ENCODE measurements at places on chromosomes 2 and 18.

DNA sequence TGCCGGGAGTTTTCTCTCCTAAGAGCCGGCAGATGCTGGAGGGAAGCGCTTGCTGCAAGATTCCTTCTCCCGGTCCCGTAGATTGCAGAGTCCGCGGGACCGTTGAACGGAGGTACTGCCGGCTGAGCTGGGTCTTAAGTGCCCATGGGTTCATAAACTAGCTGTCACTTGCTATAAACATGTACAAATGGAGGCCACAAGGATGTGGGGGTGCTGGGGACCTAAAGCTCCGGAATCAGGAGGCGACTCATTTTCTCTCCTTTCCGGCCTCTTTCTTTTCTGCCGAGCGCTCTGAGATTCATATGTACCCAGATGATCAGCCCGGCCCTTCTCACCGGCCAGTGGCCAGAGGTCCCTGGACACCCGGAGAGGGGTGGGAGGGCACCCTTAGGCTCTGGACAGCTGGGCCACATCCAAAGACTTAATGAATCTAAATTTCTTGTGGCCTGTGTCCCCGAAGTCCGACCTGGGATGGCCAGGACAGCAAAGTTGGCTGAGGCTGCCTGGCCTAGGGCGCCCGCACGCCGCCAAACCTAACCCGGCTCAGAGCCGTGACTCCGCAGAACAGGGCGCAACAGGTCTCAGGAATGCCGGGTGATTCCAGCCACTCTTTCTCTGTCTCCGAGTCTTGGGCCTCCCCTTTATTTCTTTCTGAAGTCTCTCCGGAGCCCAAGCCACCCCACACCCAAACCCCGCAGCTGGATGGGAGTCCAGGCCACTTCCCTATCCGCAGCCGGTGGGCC, 2.4 kb upstream of the PAX3 start:
- no peak for DNase-seq

DNA sequence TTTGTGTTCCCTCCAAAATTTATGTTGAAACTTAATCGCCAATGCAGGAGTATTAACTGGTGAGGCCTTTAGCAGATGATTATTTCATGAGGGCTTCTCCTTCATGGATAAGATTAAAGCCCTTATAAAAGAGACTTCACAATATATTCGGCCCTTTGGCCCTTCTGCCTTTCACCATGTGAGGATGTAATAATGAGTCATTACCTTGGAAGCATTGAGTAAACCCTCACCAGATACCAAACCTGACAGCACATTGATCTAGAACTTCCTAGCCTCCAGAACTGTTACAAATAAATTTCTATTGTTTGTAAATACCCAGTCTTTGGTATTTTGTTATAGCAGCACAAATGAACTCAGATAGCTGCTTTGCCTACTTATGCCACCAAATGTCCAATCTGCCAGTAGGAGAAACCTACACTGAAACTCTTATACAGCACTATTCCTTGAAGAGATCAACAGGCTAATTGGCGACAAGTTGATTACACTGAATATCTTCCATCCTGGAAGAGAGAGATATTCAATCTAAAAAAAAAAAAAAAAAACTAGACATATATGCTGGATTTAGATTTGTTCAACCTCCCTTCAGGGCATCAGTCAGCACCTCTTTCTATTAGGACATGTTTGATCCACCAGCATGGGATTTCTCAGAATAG, 125.9 kb upstream of the COL5A2 start:
- DNase-seq = no peak

DNA sequence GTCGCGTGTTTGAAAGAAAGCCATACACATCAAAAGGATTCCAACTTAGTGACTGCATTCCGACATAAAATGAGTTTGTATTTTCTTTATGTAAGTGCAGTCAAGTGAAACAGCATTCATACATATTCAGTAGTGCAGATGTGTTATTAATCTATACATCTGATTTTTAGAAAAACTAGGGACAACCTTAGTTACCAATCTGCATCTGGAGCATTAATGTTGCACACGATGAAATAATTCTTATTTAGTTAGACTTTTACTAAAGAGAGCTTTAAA, 1.9 kb downstream of the GORASP2 start:
- DNase-seq = no peak

DNA sequence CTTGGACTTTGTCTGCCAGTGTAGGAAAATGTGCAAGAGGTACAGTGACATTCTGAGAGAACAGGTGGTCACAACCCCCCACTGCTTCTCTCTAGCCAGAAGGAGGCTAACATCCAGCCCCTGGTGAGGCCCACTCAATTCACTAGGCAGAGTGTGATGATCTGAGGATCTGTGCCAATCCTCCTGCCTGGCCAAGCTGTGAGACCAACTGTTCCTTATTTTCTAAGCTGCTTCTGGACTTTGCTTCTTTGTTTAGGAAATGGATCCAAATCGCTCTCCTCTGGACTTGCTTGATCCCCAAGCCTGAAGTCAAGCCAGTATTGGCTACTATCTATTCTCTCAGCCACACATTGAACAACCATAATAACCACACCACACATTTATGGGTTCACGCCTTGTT, 202.8 kb downstream of the PIK3C3 start:
- DNase-seq = no peak

- no peak for DNase-seq
Measured at GRCh38 chr2:78383576-78383975, 641.9 kb upstream of the REG3G start.

- DNase-seq = no peak
Measured at GRCh38 chr18:79556829-79557585, 122.6 kb upstream of the CTDP1 start.

DNA sequence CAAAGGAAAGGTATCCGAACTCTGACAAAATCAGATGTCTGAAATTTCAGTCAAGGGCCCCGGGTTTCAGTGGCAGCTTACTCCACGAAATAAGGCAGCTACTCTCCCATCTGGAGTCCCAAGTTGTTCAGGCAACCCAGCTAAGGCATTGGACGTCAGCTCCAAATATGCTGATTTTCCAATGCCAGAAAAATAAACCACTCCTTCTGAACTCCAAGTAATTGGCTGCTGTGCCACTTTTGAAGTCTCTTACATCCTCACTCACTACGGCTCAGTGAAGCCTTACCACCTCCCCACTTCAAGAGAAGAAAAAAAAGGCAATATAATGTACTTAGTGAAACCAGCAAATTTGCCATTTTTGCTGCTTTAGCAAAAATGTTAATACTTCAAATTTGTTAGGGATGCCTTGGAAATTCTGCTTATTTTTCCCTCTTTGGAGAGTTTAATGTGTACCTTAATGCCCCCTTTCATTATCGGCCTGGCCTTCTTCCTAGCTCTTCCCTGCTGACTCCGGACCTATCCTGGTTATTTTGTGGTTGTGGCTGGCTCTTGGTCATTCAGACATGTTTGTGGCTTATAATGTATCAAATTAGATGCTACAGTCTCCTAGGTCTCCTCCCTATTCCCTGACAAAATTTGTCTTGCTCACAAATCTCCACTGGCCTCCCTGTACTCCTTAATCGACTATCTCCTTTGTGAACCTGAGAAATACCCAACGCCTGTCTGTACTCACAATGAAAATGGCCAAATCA, 589.2 kb upstream of the ZEB2 start:
- DNase-seq = no peak

DNA sequence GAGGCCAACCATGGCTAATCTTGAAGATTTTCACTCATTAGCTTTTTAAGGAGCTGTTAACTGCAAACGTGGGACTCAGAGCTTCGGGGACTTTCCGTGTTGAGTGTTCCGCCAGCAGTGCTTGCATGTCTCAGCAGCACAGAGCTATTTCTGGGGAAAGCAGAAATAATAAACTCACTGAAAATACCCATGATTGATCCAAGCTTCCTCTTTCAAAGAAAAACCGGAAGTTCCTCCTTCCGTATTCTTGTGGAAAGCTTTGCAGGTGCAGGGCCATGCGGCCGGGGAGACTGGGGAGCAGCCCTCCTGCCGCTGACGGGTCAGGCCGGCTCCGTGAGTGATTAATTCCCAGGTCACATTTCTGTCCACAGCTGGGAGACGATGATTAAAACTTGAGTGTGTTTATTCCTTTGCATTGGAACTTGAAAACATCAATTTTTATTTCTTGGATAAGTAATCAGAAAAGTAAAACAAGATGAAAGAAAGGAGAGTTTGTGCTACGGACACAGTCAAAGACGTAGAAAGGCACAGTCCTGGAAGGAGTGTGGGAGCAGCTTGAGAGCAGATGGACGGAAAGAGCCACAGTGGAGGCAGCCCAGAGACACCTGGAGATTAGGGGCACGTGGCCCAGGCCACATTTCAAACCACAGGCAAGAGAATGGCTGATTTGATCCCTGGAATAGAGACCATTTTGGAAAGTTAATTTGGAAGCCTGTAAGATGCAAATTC, 54.2 kb upstream of the CTDP1 start:
- peak; percentile 22 for DNase-seq

DNA sequence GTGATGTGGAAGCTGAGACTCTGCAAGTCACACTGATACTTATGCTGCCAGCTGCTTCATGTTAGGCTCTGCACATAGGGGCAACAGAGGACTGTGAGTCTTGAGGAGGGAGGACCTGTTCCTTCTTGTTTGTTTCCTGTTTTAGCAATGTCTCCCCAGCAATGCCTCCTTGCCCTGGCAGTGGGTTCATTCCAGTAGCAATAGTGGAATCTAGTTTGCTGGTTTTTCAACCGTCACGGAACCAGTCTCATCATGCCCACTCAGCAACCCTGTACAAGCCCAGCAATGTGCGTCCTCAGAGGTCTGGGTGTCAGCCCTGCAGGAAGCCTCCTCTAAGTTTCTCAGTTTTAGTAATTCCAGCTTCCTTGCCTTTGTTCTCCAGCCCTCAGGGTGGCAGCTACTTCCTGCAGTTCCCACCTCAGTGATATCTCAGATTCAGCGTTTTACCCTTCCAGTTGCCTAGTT, 20.5 kb upstream of the ITGB6 start:
- peak; percentile 17 for DNase-seq

DNA sequence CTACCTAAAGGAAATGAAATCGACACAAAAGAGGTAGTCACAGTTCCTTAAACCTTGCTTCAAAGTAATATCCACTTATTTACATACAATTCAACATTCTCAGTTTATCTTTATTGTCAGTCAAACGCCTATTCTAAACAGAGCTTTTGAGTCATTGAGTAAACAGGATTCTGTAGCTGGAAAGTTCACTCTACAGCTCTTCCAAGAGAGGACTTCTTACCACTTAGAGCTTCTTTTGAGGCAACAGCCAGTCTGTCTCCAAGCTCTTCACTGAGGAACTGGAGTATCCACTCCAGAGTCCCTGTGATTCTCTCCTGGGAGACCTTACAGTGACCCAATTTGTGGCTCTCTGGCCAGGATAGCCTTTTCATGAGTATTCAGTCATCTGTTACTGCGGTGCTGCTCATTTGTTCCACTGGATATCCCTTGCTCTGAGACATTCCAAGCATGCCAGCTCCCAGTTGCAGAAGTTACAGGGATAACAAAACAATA, 210.9 kb upstream of the OSR1 start:
- DNase-seq = no peak

- no peak for DNase-seq
Measured at GRCh38 chr18:37544217-37544616, 21.4 kb downstream of the CELF4 start.

DNA sequence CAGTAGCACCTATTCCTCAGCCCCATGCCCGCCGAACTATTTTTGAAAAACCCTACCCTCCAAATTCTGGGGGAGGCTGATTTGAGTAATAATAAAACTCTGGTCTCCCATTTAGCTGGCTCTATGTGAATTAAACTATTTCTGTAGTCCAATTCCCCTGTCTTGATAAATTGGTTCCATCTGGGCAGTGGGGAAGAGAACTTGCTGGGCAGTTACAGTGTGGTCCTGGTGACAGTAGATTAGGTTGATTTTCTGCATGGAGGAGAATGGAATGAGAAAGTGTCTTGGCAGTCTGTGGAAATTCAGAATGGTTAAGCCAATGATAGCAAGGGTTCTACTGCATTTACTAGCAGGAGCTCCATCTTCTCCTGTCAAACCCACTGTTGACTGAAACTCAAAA, 95.0 kb downstream of the SPP2 start:
- DNase-seq = no peak

DNA sequence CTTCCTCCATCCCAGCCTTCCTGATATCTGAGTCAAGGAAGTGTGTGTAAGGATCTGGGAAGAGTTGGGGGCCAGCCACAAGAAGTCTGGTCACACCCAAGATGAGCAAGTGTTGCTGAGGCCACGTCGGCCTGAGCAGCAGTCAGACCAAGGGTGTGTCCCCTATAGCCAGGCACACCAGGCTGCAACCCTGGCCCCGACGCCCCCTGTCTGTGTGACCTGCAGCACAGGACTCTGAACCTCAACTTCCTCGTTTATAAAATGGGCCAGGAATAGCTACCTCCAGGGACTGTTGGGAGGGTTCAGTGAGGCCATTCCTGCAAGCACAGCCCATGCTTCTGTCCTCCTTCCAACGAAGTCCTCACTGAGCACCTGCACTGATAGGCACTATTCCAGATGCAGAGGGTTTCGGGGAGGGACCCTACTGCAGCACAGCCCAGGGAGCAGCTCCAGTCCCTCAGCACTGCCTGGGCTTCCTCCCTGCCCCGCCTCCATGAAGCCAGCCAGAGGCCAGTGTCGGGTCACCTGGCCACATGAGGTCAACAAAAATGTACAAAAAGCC, 13.3 kb downstream of the LIMS2 start:
- no peak for DNase-seq

DNA sequence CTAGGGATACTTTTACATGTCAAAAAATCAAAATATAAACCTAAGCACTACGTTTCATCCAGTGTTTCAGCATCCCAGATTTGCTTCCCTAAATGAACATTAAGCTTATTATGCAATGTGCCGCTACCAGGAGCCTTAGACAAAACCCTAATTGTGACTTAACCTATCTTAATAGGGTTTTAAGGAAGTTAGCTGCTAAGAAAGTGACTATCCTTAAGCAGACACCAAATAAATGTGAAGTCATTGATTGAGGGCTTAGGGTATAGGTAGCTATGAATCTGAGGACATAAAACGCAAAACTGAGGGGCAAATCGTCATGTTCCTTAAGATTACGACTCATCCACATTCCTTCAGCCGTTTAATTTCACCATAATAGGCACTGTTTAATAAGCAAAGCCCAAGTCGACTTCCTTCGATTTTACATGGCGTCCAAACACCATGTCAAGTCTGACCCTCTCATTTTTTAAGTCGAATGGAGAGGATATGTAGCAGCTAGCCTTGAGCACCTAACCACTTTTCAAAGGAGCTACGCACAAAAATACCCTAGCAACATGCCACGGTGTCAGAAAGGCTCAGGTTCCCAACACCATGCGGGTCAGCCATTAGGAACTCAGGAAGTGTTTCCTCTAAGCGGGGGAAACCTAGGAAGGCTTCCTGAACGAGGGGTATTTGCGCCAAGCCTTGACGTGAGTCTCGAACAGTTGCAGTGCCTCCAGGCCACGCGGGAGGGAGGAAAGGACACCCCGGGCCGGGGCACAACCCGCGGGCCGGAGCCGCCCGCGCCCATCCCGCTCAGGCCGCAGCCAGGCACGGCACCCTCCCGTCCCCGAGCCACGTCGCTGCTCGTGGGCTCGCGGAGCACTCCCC, 1.0 kb downstream of the HDLBP start:
- no peak for DNase-seq

GRCh38 chr2:190540048-190540447, 5.5 kb upstream of the NEMP2 start:
- DNase-seq = no peak

All from stimulated activated naive CD8-positive, alpha-beta T cell treated with anti-CD3 and anti-CD28 coated beads, Interleukin-15, Interleukin-2, amounts not matched to agents 100 U/mL and 50 U/mL, for 24 hours (primary cell).